ENCODE measurements at places on chromosomes 6 and 20. TPM values are rescaled to one million over a fixed set of nuclear protein-coding genes. Genes with fewer than 3 reads are reported as not detected.
A peak's percentile ranks its signal among the peaks of the same experiment; 100 is the strongest.

DNA sequence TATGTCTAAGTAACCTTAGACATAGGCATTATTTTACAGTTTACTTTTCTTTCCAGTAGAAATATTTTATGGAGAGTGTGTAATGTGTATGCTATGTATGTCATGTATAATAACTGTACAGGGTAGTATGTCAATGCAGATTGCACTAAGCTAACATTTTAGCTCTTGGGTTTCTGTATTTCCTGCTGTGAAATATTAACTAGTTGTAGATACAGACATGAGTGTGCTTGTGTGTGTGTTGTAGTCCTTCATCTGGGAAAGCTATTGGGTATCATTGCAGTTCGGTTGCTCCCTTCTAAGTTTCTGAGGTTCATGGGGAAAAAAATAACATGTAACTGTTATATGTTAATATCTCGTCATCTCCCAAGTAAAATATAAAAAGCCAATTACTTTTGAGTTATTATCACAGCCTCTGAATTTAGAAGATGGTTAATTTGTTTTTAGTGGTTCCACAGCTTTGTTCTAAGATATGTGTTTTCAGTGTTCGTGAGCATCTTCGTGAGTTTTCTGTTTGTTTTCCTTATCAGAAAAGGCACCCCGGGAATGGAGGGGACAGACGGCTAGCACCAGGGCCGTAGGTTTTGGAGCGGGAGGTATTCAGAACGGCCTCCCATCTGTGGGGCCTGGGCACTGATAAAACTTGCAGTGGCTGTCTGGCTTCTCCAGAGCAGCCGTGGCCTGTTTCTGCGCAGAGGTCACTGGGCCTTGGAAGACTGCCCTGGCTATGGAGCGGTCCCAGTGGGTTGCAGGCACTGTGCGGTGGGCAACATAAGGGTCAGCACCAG, 215.0 kb downstream of the ARID1B start:
- no peaks in the 10 kb centered on the region for H3K36me3 ChIP-seq
- H3K4me1 ChIP-seq = peaks cover 18% of the 10 kb centered on the region
- DNase-seq = no peak
- no peaks in the 10 kb centered on the region for H3K27me3 ChIP-seq
- no peak overlapping the region for H3K27ac ChIP-seq

- DNase-seq = no peak
- H3K36me3 ChIP-seq = no peaks in the 10 kb centered on the region
- peak overlapping the region; percentile 90 for H3K27ac ChIP-seq
- H3K4me3 ChIP-seq = peak overlapping the region; percentile 73
- no peaks in the 10 kb centered on the region for H3K27me3 ChIP-seq
Measured at GRCh38 chr20:38032585-38033329, 499 bp downstream of the TTI1 start.

Gene MICA
- total RNA-seq = 16.4 TPM

Gene TRIM10
- total RNA-seq = 1.6 TPM

GRCh38 chr20:2695206-2695983, 2.8 kb downstream of the EBF4 start:
- H3K27me3 ChIP-seq = peaks cover 34% of the 10 kb centered on the region
- no peaks in the 10 kb centered on the region for H3K36me3 ChIP-seq
- H3K27ac ChIP-seq = no peak overlapping the region
- peaks cover 14% of the 10 kb centered on the region for H3K4me1 ChIP-seq
- H3K4me3 ChIP-seq = no peak overlapping the region

Gene BCLAF1
- total RNA-seq = 145 TPM

GRCh38 chr6:22205266-22205665, 91.6 kb downstream of the PRL start:
- H3K27ac ChIP-seq = no peak overlapping the region
- no peak for DNase-seq
- H3K27me3 ChIP-seq = no peaks in the 10 kb centered on the region
- H3K4me1 ChIP-seq = no peaks in the 10 kb centered on the region
- no peaks in the 10 kb centered on the region for H3K36me3 ChIP-seq
- H3K4me3 ChIP-seq = no peak overlapping the region

Gene NR2E1
- total RNA-seq = not detected

Gene ZNF831
- total RNA-seq = not detected

DNA sequence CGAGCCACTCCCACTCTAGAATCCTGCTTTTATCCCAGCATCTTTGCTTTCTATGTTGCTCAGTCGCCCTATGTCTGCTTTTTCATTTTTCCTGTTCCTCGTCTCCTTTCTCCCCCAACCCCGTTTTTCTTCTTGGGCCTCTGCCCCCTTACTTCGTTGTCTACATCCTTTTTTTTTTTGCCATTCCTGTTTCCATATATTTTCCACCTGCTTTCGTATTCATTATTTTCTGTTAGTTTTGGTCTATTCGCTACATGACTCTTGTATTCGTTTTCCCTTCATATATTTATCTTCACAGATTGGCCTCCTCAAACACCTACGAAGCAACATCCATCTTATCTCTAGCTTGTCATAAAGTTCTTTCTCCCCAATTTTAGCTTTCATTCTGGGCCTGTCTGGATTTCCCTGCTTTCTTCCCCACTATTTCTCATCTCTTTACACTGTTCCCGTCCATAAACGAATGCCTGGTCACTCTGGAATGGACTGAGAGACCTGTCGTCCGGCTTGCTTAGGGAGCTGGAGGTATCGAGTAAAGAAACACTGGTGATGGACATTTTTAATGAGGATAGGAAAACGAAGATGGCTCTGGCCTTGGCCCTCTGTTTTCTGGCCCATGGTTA, 915 bp downstream of the PRRC2A start:
- H3K36me3 ChIP-seq = peaks cover 32% of the 10 kb centered on the region
- peaks cover 24% of the 10 kb centered on the region for H3K4me1 ChIP-seq
- peak overlapping the region; percentile 65 for H3K4me3 ChIP-seq
- H3K27me3 ChIP-seq = no peaks in the 10 kb centered on the region
- no peak for DNase-seq
- H3K27ac ChIP-seq = peak overlapping the region; percentile 96

Gene BACH2
- 8.5 TPM for total RNA-seq

DNA sequence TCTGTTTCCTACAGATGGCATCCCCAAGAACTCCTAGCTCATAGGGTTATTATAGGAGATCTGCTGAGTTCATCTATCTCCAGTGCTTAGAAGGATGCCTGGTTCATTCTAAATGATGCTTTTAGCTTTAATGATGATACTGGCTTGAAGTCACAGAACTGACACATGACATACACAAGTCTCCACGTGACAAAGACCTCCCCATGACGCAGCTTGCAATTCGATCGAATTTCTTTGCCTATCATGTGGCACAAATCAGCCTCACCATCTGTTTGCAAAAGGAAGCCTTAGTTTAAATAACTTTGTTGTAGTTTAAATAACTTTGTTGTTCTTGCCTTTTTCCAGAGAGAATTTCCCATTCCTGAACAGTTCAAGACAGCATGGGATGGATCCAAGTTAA, 44.1 kb upstream of the FAM8A1 start:
- H3K36me3 ChIP-seq = peaks cover 3% of the 10 kb centered on the region
- no peak overlapping the region for H3K4me3 ChIP-seq
- H3K27me3 ChIP-seq = no peaks in the 10 kb centered on the region

GRCh38 chr6:36657942-36658544, 20.5 kb upstream of the CDKN1A start:
- H3K27me3 ChIP-seq = no peaks in the 10 kb centered on the region
- H3K4me1 ChIP-seq = peaks cover 37% of the 10 kb centered on the region
- no peak overlapping the region for H3K27ac ChIP-seq
- H3K4me3 ChIP-seq = no peak overlapping the region
- H3K36me3 ChIP-seq = no peaks in the 10 kb centered on the region

Gene ROMO1
- total RNA-seq = 299 TPM

GRCh38 chr6:13993416-13993815, 68.7 kb downstream of the RNF182 start:
- no peak for DNase-seq
- no peaks in the 10 kb centered on the region for H3K36me3 ChIP-seq
- H3K27ac ChIP-seq = no peak overlapping the region
- H3K27me3 ChIP-seq = peaks cover 13% of the 10 kb centered on the region

- H3K27ac ChIP-seq = no peak overlapping the region
- no peak overlapping the region for H3K4me3 ChIP-seq
Measured at GRCh38 chr6:155850408-155850841, 394.8 kb upstream of the NOX3 start.

Gene THBD
- total RNA-seq = 39.7 TPM

Gene CCN5
- total RNA-seq = 137 TPM

DNA sequence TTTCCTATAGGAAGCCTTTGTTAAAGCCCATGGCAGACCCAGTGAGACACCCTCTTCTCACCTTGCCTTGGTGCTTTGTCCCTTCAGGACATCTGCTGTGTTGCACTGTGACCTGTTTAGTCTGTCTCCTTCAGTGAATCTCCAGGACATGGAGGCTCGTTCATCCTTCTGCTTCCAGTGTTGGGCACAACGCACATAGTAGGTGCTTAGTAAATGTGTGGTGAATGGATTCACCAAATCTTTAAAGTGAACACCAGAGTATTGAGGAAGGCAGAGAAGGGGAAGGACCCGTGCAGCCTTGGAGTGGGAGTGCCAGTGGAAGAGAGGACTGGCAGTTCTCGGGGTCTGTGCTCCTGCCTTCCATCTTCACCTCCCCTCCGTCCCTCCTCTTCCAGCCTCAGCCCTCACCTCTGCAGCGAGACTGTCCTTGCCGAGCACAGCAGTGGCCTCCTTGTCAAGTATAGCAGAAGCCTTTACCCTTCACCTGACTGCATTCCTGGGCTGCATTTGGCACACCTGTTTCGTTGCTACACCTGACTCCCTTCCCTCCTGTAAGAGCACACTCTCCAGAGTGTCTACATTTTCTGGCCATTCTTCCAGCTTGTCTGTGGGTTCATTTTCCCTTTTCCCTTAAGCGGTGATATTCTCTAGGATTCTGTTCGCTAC, 49.2 kb downstream of the ARID1B start:
- peaks cover 5% of the 10 kb centered on the region for H3K36me3 ChIP-seq
- no peak for DNase-seq
- peaks cover 65% of the 10 kb centered on the region for H3K4me1 ChIP-seq
- no peak overlapping the region for H3K4me3 ChIP-seq
- H3K27me3 ChIP-seq = no peaks in the 10 kb centered on the region

Gene ID4
- total RNA-seq = 295 TPM

Gene UNC5CL
- total RNA-seq = 1.8 TPM

Gene SAMD5
- total RNA-seq = 3.7 TPM

Gene LZTS3
- total RNA-seq = 5.5 TPM

Gene SNPH
- total RNA-seq = 2.8 TPM

GRCh38 chr6:121437851-121438651, 2.6 kb downstream of the GJA1 start:
- peak overlapping the region; percentile 78 for H3K4me3 ChIP-seq
- H3K4me1 ChIP-seq = peaks cover 48% of the 10 kb centered on the region
- no peaks in the 10 kb centered on the region for H3K36me3 ChIP-seq
- H3K27me3 ChIP-seq = no peaks in the 10 kb centered on the region
- peak overlapping the region; percentile 91 for H3K27ac ChIP-seq

- H3K4me1 ChIP-seq = peaks cover 25% of the 10 kb centered on the region
- peak overlapping the region; percentile 86 for H3K27ac ChIP-seq
- peak overlapping the region; percentile 58 for H3K4me3 ChIP-seq
- peaks cover 13% of the 10 kb centered on the region for H3K27me3 ChIP-seq
- H3K36me3 ChIP-seq = no peaks in the 10 kb centered on the region
Measured at GRCh38 chr6:28985462-28986164, 19.5 kb downstream of the ZNF311 start.

- H3K4me3 ChIP-seq = no peak overlapping the region
- no peak overlapping the region for H3K27ac ChIP-seq
- H3K4me1 ChIP-seq = no peaks in the 10 kb centered on the region
- DNase-seq = no peak
- no peaks in the 10 kb centered on the region for H3K36me3 ChIP-seq
- H3K27me3 ChIP-seq = no peaks in the 10 kb centered on the region
Measured at GRCh38 chr20:12535316-12535715, 473.5 kb upstream of the SPTLC3 start.

GRCh38 chr6:7239590-7239948, 73.4 kb downstream of the SSR1 start:
- H3K4me3 ChIP-seq = no peak overlapping the region
- H3K27ac ChIP-seq = no peak overlapping the region
- no peaks in the 10 kb centered on the region for H3K27me3 ChIP-seq
- H3K36me3 ChIP-seq = peaks cover 26% of the 10 kb centered on the region
- no peak for DNase-seq
- peaks cover 47% of the 10 kb centered on the region for H3K4me1 ChIP-seq

GRCh38 chr6:6631534-6632276, 43.2 kb downstream of the LY86 start:
- no peaks in the 10 kb centered on the region for H3K27me3 ChIP-seq
- DNase-seq = no peak
- H3K36me3 ChIP-seq = no peaks in the 10 kb centered on the region
- no peak overlapping the region for H3K27ac ChIP-seq
- no peak overlapping the region for H3K4me3 ChIP-seq

DNA sequence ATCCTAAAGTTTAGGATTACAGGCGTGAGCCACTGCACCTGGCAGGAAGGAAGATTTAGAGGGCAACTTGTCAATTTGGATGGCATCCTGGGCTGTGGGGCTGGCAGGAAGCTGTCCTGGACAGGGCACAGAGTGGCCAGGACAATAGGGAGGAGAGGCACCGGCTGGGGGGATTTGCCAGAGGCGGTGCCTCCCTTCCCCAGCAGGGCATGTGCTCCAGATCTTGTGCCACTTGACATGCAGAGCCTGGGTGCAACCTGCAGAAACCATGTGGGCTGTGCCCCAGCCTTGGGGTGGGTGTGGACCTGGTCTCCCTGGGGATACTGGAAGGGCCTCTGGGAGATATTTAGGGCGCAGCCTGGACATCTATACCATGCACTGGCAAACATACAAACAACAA, 58.6 kb upstream of the EEF1A1 start:
- H3K27me3 ChIP-seq = no peaks in the 10 kb centered on the region
- DNase-seq = no peak
- H3K4me3 ChIP-seq = no peak overlapping the region
- peaks cover 20% of the 10 kb centered on the region for H3K4me1 ChIP-seq
- peak overlapping the region; percentile 92 for H3K27ac ChIP-seq

Gene SLC12A5
- total RNA-seq = not detected

Gene LY86
- total RNA-seq = not detected

Gene OR12D3
- not detected for total RNA-seq

Gene FAM120B
- 19.9 TPM for total RNA-seq

GRCh38 chr6:143598466-143599080, 79.2 kb upstream of the PHACTR2 start:
- H3K27ac ChIP-seq = no peak overlapping the region
- H3K4me1 ChIP-seq = peaks cover 16% of the 10 kb centered on the region
- H3K4me3 ChIP-seq = no peak overlapping the region
- H3K36me3 ChIP-seq = no peaks in the 10 kb centered on the region
- no peaks in the 10 kb centered on the region for H3K27me3 ChIP-seq

- peaks cover 27% of the 10 kb centered on the region for H3K36me3 ChIP-seq
- no peak for DNase-seq
- H3K4me3 ChIP-seq = no peak overlapping the region
- H3K27me3 ChIP-seq = no peaks in the 10 kb centered on the region
- no peak overlapping the region for H3K27ac ChIP-seq
Measured at GRCh38 chr6:132785936-132786335, 12.5 kb downstream of the SLC18B1 start.

Gene MCM8
- 4.0 TPM for total RNA-seq

- H3K4me3 ChIP-seq = no peak overlapping the region
- no peaks in the 10 kb centered on the region for H3K36me3 ChIP-seq
- peaks cover 15% of the 10 kb centered on the region for H3K4me1 ChIP-seq
- no peaks in the 10 kb centered on the region for H3K27me3 ChIP-seq
- H3K27ac ChIP-seq = no peak overlapping the region
Measured at GRCh38 chr6:16198061-16198705, 40.2 kb upstream of the GMPR start.

Gene CST2
- total RNA-seq = not detected
